ENCODE measurements at places on chromosomes 12 and 14.

DNA sequence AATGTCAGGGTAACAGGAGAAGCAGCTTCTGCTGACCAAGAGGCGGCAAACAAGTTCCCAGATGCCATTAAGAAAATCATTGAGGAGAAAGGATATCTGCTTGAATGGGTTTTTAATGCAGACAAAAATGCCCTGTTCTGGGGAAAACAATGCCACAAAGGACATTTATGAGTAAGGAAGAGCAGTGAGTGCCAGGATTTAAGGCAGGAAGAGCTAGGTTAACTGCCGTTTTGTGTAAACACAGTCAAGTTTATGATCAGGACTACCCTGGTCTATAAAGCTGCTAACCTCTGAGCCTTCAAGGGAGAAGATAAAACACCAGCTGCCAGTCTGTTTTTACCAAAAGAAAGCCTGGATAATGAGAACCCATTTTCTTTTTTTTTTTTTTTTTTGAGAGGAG lies 8.5 kb downstream of the MAPKAPK5 start:
- DNase-seq, result no peak

- peak; percentile 66 for DNase-seq
Observed at GRCh38 chr12:62799126-62799736, 135.7 kb downstream of the PPM1H start.

DNA sequence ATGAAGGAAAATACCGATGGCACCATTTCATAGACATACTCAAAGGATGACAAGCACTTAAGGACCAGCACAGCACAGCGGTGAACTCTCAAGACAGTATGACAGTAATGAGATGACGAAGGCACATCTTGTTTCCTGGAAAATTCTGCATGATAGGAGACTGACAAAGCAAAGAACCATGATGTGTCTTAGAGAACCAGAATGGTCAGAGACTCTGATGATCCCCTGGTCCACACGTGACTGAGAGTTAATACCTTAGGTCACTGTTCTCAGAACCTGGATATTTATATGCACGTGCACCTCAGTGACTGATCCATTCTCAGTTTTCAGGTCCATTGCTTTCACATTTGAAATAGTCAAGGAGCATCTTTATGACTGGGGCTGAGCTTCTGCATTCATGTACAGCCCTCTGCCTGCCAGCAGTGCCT lies 35.3 kb downstream of the PROX2 start:
- DNase-seq, result no peak

- DNase-seq, result no peak
Observed at GRCh38 chr12:93704122-93704521, 26.9 kb downstream of the CRADD start.

- no peak for DNase-seq
Observed at GRCh38 chr14:31435276-31435675, 14.9 kb upstream of the HEATR5A start.

DNA sequence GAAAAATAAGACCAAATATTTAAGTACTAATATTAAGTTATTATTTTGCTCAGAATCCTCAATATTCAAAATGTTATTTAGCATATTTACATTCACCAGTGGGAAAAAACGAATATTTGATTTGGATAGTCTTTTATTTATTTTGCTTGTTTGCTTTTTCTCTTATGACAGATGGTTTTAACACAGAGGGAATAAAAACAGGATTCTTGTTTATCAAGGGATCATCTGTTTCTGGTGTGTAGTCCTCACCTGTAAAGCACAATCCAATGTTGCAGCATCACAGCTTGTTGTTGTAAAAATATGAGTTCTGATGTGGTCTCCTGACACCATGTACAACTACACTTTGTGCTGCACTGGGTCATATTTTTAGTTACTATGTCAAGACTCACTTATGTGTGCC lies 103.9 kb downstream of the AVPR1A start:
- DNase-seq, result no peak

- peak; percentile 83 for DNase-seq
Observed at GRCh38 chr12:67630373-67631088, 18.0 kb upstream of the DYRK2 start.

- DNase-seq, result no peak
Observed at GRCh38 chr12:29644536-29645162, 139.1 kb downstream of the TMTC1 start.

DNA sequence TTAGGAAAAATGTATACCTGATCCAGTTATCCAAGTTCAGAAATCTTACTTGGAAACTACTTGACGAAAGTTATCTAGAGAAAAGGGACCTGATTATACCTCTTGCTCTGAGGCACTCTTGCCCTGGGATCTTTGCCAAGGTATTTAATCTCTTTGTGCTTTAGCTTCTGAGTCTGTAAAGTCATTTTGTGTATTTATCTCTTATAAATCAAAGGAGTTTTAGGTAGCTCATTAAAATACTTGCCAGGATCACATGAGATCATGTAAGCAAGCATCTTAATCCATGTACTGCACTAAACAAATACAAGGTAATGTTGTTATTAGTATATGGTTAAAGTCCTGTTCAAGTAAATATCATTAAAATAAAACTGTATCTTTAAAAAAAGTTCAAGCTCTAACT lies 147.5 kb downstream of the IPO8 start:
- DNase-seq, result no peak

- no peak for DNase-seq
Observed at GRCh38 chr14:69137416-69137815, 15.5 kb downstream of the DCAF5 start.

GRCh38 chr12:108955225-108955835 lies 65.5 kb downstream of the SVOP start:
- DNase-seq, result no peak

DNA sequence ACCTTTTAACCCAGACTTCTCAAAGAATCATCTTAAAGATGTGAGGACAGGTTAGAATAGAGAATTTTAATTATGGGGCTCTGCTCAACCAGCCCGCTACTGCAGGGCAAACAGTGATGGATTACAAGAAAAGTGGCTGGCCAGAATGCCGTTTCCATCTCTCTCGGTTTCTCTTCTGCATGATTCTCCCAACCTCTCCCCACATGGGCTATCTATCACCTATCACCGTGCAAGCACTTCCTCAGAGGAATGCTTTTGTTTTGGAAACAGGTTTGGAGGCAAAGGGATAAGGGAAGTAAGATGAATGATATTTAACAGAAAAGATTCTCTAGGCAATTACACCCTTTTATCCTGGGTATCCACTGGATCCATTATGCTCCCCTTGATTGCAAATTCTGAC lies 37.4 kb upstream of the PHC1 start:
- DNase-seq, result no peak

- no peak for DNase-seq
Observed at GRCh38 chr12:2337031-2338010, 284.5 kb downstream of the CACNA1C start.

GRCh38 chr14:65877624-65878023 lies 465.1 kb downstream of the FUT8 start:
- DNase-seq, result no peak

DNA sequence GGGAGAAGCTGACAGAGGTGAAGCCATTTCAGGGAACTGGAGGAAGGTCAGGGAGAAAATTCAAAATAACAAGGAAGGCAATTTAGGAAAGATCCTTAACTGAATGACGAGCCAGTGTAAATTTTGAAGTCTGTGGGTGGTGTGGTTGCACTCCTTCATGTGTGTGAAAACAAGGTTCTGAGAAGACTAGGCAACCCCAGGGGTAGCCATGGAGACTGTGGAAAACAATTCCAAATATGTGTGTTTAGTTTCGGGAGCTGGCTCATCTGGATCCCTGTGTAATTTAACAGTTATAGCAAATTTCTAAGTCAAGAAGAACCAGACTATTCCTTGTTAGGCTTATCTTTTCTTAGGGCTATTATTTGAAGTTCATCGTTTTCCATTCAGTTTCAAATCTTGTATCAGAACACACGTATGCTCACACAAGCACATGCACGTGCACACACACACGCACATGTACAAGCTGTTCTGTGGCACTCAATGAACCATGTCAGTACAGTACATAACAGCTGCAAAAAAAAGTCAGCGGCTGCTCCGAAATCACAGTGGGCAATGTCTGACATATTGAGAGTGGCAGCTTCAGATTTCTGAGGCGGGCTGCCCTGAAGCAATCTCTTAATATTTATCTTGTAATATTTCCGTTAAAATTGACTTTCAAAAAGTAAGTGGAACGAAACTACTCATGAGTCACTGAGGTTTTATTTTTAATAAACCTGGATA lies 411.2 kb downstream of the AEBP2 start:
- no peak for DNase-seq

- no peak for DNase-seq
Observed at GRCh38 chr14:73251516-73252215, 14.4 kb downstream of the PAPLN start.

DNA sequence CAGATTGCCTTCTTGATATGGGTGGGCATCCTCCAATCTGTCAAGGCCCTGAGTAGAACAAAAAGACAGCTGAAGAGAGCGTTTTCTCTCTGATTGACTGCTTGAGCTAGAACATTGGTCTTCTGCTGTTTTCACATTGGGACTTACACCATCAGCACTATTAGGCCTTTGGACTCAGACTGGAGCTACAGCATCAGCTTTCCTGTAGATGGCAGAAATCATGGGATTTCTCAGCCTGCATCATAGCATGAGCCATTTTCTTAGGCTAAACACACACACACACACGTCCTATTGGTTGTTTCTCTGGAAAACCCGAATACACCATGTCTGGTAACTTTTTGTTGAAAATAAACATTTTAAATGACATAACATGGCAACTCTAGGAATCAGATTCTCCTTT lies 15.8 kb upstream of the PPM1A start:
- DNase-seq, result no peak

Measured in activated CD4-positive, alpha-beta T cell treated with anti-CD3 and anti-CD28 coated beads for 48 hours (primary cell).